ENCODE measurements at places on chromosomes 1 and 21.

GRCh38 chr1:64962441-64962840, 3.9 kb downstream of the JAK1 start:
- no peak for DNase-seq

DNA sequence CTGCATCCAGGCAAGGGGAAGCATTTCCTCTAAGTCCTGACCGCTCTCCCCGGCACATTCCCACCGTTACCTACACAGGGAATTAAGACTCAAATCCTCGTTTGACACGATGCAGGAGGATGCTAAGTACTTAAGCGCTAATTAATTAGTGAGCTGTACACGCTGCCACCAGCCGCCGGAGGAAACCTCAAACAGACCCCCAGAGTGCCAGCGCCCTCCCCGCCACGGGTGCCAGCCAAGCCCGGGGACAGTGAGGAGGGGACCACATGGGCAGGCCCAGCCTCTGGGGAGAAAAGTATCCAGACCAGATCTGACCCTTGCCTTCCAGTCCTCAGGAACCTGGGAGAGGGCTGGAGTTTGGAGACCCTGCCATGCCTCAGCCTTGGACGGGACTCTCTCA, 17.4 kb upstream of the CASZ1 start:
- no peak for DNase-seq

GRCh38 chr1:112957133-112957812, 1.3 kb upstream of the SLC16A1 start:
- peak; percentile 96 for DNase-seq

GRCh38 chr1:88983791-88984559, 8.5 kb downstream of the KYAT3 start:
- peak; percentile 62 for DNase-seq

DNA sequence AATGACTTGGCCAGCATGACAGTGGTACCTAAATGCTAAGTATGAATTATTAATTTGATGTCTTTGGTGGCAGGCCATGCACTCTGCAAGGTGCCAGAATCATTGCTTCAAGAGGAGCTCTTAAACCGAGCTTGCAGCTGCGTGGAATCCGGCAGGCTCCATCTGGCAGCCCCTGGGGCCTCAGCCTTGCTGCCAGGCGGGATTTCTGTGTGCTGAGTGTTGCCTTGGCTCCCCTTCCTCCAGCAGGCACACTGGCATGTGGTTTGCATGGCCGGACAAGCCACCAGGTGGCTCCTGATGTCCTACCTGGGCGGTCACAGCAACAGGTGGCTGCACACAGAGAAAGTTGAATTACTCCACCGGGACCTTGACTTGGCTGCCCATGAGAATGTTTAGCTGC, 155.4 kb downstream of the URB2 start:
- DNase-seq: no peak

- DNase-seq: peak; percentile 14
Measured at GRCh38 chr1:65105596-65105995, 42.4 kb upstream of the AK4 start.

DNA sequence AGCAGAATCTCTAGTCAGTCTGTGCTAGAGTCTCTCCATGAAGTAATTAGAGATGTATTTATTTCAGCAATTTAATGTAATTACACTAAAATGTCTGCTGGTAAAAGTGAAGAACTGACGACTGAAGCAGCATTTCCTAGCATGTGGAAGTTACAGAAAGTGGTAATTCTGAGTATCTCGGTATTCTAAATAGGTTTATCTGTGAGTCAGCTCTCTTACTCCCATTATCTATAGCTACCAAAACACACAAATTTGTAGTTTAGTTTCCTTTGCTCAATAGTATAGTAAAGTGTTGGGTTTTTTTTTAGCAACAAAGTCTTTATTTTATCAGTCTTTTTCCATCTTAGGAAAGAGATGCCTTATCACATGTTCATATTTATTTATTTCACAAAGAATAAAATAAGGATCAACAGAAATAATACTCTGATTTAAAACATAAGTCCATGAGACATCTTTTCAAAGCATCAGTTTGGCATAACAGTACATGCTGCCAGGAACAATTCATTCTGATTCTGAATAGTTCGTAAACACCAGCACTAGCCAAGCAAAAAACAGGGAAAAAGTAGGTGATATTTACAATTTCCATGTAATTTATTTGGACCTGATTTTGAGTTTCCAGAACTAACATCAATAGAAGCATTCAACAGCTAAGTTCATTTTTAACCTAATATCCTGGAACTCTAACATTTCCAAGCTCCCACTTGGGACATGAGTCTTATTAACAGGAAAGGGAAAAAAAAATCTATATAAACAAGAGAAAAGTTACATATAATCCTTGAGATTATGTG, 76.3 kb downstream of the KCNT2 start:
- DNase-seq: no peak

- no peak for DNase-seq
Measured at GRCh38 chr1:157147037-157147436, 8.8 kb upstream of the ETV3 start.

DNA sequence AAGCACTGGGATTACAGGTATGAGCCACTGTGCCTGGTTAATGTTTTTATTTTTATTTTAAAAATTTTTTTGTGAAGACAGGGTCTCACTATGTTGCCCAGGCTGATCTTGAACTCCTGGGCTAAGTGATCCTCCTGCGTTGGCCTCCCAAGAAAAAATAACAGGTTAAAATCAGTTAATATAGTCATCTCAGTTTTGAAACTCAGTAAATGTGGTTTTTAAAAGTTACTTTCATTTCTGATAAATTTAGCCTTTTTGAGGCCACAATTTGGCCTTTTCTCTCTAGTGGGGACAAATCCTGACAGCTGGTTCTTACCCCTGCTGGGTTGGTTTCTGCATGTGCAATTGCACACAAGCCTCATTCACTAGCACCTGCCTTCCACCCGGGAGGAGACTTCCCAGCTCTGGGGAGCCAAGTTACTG, 13.3 kb downstream of the PMF1 start:
- no peak for DNase-seq

- no peak for DNase-seq
Measured at GRCh38 chr1:230827801-230828200, 40.5 kb downstream of the C1orf198 start.

GRCh38 chr1:43271186-43272118, 1.7 kb downstream of the TMEM125 start:
- no peak for DNase-seq

DNA sequence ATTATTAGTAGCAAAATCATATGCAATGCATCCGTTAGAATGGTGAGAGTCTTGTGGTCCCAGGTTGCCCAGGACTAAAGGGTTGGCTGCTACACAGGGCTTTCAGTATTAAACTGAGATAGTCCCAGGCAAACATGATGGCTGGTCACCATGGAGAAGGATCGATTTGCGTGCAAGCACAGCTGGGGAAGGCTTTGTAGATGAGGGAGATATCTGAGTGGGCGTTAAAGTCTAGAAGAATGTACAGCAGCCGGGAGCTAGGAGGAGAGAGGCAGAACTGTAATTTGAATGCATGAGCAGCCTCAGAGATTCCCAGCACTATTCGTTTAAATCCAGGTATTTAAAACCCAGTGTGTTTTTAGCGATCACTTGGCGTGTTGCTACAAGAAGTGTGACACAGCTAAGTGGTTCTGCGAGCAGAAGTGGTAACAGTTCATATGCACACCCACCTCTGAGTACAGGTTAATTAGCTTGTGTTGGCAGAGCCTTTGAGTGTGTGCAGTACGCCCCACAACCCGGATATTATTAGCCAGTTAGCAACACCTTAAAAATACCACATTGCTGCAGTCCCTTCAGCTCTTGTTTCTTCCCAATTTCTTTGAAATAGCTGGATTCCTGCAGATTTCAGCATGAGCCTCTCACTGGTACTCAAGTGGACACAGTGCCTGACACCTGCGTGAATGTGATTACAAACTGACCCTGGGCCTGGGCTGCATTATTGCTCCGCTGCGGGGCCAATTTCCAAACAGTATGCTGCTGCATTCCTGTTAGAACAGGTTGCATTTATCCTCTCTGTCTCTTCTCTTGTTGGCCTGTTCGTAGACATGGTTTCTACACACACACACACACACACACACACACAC, 67.2 kb upstream of the SCAF4 start:
- no peak for DNase-seq

DNA sequence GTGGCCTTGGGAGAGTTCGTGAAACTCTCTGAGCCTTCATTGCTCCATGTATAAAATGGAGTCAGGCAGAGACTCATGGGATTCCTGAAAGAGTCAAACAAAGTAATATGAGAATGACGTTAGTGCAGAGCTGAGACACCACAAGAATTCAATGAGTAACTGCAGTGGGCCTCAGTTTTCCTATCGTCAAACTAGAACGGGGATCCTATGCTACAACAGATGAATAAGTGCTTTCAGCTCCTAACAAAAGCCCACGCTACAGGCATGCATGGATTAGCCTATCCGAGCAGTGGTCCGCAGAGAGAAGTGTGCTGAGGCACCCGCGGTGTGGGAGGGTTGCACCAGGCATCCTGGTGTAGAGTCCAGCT, 124.7 kb downstream of the SYF2 start:
- DNase-seq: peak; percentile 74

- peak; percentile 19 for DNase-seq
Measured at GRCh38 chr1:64403331-64403730, 66.6 kb upstream of the CACHD1 start.

DNA sequence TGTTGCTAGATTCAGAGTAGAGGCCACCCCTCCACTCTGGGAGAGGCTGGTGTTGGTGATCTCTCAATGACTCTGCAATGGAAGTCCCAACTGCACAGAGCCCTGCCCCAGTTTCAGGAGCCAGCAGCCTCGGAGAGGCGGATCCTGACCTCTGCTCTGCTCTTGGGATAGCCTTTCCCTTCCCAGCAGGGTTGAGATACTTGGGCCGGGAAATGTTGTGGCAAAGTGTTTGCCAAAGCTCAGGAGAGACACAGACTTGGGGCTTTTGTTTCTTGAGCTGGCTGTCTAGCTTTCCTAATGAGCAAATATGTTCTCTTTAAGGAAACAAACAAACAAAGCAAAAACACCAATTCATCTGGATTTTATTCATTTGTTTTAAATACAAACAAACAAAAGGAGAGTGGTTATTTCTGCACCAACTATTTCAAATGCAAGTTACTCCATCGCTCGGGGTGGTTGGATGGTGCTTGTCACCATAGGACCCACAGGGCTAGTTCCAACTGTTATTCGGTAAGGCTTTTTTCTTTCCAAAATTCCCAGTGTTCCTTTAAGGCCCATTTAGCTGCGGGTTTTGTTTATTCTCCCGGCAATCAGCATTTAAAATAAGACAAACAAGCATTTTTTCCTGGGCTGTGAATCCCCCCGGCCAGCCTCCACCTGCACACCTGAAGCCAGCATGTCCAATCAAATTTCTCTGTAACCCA, 193.9 kb upstream of the LMO4 start:
- DNase-seq: no peak

- no peak for DNase-seq
Measured at GRCh38 chr1:182564406-182565004, 24.6 kb downstream of the RNASEL start.

DNA sequence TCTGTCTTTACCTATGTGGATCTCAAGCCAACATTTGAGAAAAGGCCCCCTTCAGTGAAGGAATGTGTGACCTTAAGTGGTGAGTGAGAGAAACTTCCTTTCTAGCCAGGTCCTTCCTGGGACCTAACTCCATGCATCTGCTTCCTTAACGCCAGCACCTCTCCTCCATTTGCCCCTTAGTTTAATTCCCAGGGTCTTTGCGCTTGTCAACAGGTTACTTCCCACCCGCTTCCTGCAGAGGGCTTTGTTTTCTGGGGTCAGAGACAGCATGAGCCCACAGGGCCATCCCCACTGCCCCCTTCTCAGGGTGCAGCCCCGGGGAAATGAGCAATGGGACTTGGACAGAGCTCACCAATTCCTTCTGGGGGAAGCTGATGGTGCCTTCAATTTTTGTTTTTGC, 54.8 kb downstream of the EVA1C start:
- DNase-seq: no peak

DNA sequence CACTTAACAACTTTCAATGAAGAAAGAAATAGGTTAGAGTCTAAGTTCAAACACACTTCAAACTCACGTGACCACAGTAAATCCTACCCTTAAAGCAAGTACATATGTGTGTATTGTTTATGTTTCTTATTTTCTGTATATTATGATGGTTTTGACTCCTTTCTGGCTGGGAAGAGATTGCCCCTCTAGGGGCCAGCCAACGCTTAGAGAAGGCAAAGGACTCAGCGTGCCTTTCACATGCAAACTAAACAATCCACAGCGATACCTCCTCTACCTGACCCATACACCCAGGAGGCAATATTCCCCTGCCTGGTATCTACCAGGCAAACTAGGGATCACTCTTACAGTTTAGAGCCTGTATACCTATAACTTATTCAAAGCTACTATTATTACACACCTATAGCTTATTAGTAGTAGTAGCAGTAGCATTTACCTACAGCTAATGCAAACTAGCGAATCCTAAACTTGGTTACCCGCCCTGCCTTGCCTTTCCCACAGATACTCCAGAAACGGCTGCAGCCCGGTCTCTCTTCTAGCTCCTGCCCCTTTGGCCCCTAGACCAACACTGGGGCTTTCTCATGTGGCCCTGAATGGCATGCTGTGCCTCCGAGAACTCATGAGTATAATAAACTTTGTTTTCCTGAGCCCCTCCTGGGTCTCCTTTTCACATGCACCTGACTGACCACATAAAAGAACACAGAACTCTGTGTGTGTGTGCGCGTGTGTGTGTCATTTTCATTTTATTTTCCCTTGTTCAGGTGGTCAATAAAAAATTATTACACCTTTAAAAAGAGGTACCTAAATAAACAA, 14.0 kb downstream of the NRIP1 start:
- no peak for DNase-seq

GRCh38 chr1:231421546-231421970, 529 bp downstream of the EGLN1 start:
- DNase-seq: peak; percentile 65

- peak; percentile 76 for DNase-seq
Measured at GRCh38 chr1:245060684-245061374, 94.0 kb upstream of the KIF26B start.

GRCh38 chr1:57137980-57138379, 172.2 kb upstream of the C8B start:
- DNase-seq: no peak

DNA sequence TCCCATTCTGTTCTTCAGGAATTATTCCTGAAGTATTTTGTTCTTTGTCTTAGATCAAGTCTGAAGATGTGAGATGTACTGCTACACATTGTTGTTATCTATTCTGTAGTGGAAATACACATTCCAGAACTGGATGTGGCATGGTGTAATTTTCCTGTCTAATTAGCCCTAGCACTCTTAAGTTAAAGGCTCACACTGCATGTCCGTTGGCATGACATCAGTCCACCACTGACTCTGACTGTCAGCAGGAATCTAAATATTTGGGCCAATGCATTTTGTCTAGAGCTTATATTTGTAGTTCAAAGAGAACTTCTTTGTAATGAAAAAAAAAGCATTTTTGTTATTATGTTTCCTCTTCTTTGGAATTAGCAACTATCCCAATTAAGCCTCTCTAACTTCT, 201.0 kb downstream of the S1PR1 start:
- DNase-seq: no peak

GRCh38 chr1:2462819-2463218, 13.3 kb upstream of the PLCH2 start:
- no peak for DNase-seq

DNA sequence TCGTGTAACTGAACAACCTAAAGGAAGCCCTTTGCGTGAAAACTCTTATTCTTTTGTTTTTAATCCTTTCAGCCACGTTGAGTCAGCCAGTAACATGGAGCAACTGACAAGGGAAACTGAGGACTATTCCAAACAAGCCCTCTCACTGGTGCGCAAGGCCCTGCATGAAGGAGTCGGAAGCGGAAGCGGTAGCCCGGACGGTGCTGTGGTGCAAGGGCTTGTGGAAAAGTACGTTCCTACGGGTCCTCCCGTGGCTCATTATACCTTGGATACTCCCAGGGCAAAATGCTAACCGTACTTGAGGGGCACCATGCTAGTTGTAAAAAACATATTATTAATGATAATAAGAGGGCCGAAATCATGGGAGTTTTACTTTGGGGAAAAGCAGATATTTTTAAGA, 49.4 kb downstream of the LAMC2 start:
- no peak for DNase-seq
